ENCODE measurements at places on chromosomes 4 and X. TPM values are rescaled to one million over a fixed set of nuclear protein-coding genes. Genes with fewer than 3 reads are reported as not detected.

DNA sequence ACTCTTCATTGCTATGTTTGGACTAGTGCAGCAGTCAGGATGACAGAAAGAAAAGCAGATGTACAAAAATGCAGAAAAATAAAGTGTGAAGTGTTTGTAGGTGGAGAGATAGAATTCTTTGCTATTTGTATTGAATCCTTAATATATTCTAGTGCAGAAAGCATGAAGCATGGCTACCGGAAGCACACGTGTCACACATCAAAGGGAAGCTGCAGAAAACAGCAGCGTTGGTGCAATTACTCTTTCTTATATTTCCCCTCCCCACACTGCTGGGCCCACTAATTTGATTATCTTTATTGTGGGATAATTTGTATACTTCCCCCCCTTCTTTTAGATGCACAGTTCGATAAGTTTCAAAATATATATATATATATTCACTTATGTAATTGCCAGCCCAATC lies 35.9 kb upstream of the TAPT1 start:
- no peak overlapping the region for H3K4me3 ChIP-seq
- no peak overlapping the region for H3K27ac ChIP-seq
- H3K4me1 ChIP-seq, result no peaks in the 10 kb centered on the region

DNA sequence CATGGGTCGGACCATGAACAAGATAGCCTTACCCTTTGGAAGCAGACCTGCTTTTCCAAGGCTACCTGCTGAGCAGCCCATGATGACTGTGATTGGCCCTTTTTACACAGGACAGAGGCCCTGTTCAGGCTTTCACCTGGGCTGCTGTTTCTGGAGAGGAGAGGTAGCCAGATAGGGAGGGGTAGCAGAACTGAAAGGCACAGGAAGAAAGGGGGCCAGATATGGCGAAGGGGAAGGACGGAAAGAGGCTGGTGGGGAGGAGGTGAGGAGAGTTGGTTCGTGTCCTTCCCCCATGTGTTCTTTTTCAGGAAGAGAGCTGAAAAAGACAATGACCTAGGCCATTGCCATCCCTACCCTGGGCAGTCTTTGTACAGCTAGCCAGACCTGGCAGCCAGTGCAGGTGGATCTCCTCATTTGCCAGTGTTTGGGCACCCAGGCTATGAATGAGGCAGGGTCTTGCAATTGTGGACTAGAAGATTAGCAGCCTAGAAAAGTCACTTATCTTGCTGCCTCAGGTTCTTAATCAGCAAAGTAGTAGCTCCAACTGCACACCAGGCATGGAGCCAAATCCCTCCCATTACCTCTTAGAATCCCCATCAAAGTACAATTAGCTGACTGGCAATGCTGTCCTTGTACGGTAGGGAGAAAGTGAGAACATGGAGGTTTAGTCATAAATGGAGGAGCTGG lies 139.6 kb downstream of the AMMECR1 start:
- no peak for DNase-seq
- no peak overlapping the region for H3K4me3 ChIP-seq
- peaks cover 11% of the 10 kb centered on the region for H3K4me1 ChIP-seq
- no peaks in the 10 kb centered on the region for H3K27me3 ChIP-seq
- H3K36me3 ChIP-seq, result no peaks in the 10 kb centered on the region

DNA sequence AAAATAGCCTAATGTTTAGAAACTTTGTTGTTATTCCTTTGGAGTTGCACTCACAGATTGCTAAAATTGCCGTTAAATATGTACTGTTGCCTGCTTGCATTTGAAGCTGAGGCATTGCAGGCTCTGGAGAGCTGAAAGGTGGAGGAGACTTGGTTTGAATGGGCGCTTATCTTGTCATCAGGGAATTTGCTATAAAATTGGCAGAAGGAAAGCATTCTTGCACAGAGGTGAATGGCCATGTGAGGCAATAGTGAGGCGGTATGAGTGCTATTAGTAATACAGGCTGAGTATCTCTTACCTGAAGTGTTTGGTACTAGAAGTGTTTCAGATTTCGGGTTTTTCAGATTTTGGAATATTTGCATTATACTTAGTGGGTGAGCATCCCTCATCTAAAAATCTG lies 41.3 kb downstream of the TRAPPC11 start:
- H3K27me3 ChIP-seq, result no peaks in the 10 kb centered on the region
- DNase-seq, result no peak
- no peak overlapping the region for H3K27ac ChIP-seq
- H3K4me3 ChIP-seq, result no peak overlapping the region
- H3K4me1 ChIP-seq, result no peaks in the 10 kb centered on the region
- H3K36me3 ChIP-seq, result peaks cover 85% of the 10 kb centered on the region

DNA sequence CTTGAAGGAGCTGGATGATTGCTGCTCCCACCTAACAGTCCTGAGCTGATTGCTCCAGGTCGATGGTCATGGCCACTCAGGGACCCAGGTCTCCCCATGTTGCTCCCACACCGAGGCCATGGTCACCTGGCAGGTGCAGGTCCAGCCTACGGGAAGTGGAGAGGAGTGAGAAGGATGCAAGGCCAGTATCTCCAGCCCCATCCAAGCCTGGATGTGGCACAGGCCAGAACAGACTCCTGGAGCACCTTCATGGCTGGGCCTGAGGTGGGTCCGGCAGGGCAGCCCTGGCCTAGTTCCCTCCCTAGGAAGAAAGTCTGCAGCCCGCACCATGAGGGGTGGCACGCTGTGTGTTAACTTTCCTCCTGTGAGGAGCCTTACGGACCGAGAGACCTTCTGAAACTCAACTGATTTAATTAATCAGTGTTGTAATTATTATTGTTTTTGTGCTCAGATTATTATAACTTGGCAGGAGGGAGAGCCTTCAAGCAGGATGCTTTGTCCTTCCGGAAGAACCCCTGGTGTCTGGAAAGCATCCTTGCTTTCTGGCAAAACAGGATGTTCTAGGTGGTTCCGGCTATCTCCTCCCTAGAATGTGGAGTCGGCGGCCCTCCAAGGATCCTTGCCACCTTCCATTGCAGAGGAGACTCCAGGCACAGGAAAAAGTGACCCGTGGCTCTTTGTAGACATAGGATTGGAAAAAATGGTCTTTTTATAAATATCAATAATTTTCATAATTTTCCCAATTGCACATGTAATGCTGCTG lies 92.3 kb upstream of the ADRA2C start:
- DNase-seq, result peak; percentile 3
- H3K4me3 ChIP-seq, result no peak overlapping the region
- no peaks in the 10 kb centered on the region for H3K27me3 ChIP-seq

Gene TLL1
- total RNA-seq, result 0.46 TPM

Gene PCDH19
- total RNA-seq, result 2.1 TPM

Gene DLG3
- 46.3 TPM for total RNA-seq
